ENCODE measurements at places on chromosomes 5 and 9.

DNA sequence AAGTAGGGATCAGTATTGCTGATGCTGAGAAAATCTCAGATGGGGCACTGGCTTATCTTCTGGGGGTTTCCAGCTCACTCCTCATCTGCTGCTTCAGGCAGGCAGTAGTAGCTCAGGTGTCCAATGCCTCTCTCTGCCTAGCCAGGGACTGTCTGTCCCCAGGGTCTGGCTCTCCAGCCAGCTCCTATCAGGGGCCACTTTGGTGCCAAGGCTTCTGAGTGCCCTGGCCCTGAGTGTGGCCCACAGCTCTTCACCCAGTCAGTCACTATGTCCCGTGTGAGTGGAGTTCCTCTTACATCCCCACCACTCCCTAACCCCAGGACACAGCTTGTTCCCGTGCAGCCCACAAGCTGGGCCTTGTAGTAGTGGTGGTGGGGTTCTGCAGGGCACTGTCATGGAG, 251.5 kb downstream of the HSPA4 start:
- no peak for DNase-seq

DNA sequence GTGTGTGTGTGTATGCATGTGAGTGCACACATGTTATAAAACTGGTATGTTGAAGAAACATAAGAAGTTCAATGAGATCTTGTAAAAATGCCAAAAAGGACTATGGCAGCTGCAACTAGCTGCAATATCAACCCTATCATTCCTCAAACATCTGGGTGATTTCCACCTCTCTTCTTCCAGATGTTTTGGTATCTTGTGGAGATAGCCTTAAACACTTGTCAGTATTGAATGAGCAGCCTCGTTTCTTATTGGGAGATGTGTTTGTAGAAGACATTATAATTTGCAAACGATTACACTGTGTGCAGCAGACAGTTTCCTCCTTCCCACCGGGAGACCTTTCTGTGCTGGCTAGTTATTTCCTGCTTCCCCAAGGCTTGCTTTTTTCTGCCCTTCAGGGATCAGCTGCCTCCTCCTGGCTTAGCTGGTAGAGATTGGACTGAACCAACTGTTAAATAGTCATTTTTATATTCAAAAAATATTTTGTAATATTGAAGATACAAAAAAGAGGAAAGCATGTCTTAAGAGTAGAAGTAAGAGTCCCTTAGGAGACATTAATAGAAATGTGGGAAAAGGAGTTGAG, 168.4 kb upstream of the MPDZ start:
- DNase-seq: no peak

DNA sequence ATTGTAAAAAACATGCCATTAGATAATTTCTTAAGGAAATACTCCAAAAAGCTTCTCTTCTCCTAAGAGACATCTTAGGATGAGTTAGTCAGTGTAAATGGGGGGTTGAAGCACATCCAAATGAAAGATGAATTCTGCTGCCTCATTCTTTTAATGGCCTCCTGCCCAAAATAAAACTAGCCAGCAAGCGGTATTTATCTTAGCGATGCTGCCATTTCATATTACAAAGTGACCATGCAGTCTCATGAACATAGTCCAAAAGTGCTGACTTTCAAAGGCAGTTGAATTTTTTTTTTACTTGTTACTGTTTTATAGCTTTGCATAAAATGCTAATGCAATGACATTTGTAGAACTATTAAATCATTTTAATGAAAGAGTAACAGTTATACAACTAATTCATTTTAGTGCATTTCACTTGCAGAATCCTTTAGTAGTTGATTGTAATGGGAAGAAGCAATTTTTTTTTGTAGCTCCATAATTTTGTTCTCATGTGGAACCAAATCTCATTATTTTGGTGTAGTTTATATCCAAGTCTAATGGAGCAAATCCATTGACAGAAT, 151.5 kb downstream of the CAVIN4 start:
- no peak for DNase-seq

DNA sequence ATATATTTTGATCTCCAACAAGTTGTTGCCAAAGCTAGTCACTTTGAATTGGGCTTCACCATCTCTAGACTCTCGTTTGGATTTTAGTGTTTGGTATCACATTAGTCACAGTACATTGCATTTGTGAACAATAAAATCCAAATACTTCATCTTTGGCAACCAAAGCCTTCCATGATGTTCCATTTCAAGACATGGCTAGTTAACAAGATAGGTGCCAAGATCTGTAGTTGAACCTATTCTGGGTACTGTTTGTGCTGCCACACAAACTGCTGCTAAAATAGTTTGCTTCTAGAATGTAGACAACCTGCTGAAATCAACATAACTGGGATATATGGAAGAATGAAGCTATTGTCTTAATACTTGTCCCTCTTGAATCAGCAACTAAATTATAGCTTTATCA, 207.5 kb downstream of the LRRC70 start:
- DNase-seq: no peak

- DNase-seq: no peak
Observed at GRCh38 chr5:113384782-113385285, 50.0 kb downstream of the TSSK1B start.

DNA sequence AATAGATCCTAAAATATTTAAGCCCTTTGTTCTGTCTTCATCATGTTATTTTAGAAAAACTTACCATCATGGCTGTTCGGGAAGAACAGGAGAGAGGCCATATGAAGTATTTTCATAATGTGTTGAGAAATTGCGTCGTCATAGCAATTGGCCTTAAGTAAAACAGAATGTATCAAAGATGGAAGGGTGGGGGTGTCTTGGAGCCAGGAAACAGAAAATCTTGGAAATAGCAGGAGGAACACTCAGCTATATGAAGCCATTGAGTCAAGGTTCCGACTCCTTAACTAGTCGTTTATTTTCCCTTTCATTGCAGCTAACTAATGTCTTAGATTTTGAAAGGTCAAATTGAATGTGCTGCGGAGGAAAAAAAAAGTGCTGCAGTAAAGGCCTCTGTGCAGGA, 1.3 kb downstream of the SPTAN1 start:
- DNase-seq: no peak

DNA sequence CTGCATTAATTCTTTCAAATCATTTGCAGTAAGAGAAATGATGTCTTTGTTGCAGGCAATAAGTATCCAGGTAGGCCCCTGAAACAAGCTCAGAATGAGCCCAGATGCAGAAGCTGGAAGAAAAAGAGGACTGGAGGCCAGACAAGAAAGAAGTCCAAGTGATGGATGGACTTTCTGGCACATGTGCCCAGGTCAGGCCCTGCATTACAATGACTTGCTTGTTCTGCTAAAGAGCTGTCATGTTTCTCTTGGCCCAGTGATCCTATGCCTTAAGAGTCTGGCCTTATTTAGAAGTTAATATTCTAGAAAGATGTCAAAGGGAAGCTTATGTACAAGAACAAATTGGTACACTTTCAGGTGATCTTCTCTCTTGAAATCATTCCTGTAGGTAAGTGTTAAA, 64.8 kb downstream of the DPYSL3 start:
- no peak for DNase-seq

DNA sequence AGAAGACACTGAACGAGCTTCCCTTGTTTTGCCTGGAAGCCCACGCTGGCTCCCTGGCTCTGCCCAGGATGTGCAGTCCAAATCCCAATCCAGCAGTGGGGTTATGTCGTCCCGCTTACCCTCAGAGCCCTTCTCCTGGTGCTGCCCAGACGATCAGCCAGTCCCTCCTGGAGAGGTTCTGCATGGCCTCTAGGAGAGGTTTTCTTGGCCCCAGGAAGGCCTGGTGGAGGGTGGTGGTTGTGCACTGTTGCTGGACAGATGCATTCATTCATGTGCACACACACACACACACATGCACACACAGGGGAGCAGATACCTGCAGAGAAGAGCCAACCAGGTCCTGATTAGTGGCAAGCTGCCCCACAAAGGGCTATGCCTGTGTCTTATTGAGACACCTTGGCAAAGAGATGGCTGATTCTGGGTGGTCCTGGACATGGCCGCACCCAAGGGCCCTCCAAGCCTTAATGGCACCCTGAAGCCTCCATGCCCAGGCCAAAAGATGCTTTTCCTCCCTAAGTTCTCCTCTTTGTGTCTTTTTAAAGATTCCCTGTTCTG, 10.5 kb upstream of the OLFM1 start:
- DNase-seq: peak; percentile 36

- no peak for DNase-seq
Observed at GRCh38 chr5:139650689-139651042, 2.5 kb downstream of the CXXC5 start.

DNA sequence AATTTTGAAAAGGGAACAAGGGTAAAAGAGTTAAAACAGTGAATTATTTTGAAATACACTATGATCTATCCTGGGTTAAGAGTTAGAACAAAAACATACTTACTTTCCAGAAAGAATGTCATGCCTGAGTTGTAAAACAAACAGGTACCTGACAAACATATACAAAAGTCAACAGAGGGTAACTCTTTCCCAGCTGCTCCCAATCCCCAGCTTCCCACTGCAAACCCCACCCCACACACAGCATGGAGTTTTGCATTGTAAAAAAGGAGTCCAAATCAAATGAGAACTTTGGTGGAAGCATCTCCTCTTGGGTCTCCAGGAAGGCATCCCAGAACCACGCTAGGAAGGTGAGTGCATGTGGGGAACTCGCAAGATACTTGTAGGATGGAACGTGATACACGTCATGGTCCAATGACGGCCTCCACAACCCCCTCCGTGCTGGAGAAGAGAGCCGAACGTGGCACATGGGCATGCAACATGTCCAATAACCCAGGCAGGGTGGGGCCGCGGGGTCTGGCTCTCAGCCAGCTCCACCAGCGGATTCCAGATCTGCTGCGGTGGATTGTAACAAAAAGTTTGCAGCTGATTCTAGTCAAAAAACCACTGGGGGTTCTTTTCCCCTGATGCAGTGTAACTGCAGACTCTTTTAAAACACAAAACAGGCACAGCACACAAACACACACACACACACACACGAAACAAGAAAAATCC, 55.8 kb downstream of the EPB41L4B start:
- DNase-seq: peak; percentile 40

GRCh38 chr5:140168371-140168770, 6.6 kb upstream of the CYSTM1 start:
- DNase-seq: no peak

DNA sequence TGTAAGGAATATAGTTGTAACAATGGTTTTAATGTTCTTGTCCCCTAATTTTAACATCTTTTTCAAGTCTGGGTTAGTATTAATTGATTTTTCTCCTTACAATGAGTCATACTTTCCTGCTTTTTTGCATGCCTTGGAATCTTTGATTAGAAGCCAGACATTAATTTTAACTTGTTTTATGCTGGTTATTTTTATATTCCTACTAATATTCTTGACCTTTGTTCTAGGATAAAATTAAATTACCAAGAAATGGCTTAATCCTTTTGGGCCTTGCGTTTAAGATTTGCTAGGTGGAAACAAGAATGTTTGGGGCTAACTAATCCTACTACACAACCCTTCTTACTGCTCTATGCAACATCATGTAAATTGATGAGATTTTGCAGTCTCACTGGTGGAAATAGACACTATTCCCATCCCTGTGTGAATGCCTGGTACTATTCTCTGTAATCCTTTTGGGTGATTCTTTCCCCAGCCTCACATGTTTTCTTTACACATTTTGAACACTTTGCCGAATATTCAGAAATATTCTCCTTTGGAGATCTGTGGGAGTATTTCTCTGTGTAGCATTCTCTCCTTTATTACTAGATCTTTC, 47.2 kb downstream of the ZCCHC7 start:
- DNase-seq: no peak

DNA sequence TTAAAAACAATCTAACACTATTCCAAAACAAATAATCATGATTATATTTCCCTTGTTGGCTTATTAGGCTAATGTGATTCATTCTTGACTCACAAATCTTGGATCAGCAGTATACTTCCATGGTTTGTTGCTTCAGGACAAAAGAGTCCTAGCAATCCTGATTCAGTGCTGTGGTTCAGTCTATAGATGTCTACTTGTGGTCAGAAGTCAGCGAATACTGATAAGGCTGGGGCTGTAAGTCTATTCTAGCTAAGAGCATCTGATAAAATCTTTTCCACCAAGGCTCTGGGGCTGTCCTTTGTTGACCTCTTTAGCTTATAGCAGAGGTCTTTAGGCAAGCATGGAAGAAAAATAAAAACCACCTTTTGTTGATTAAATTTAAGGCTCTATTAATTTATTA, 4.4 kb upstream of the SMIM3 start:
- DNase-seq: no peak

GRCh38 chr5:31449174-31449573, 82.7 kb downstream of the DROSHA start:
- no peak for DNase-seq

- no peak for DNase-seq
Observed at GRCh38 chr5:137891849-137892248, 2.6 kb downstream of the PKD2L2 start.

Data from RWPE2 (cell line).